Fibroblast of skin of abdomen (primary cell): ENCODE measurements at places on chromosomes 1 and 21.

GRCh38 chr1:76854255-76854654 lies 13.0 kb upstream of the ST6GALNAC5 start:
- no peak for DNase-seq

DNA sequence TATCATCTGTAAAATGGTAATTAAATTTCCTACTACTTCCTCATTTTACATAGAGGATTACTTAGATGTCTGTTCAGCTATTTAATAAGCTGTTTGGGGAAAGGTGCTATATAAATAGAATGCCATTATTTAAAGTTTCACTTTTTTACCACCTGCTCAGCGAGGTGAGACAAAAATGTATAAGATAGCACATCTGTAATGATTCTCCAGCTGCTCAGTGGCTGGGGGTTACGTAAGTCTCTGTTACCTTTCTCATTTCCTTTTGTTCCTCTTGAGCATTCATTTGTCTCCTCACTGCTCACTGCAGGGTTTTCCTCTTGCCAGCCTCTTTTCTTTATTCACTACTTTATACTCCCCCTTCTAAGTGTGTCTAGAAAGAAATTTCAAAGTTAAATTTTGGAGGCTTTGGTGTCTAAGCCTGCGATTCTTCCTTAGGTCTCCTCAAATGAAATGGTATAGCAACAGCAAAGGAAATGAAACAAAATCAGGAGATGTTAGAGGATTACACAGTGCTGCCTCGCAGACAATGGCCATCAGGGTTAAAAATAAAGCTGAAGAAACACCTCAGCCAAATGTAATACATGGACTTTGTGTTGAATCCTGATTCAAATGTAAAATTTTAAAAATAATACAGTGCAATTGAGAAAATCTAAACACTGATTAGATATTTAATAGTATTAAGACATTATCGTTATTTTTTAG lies 6.8 kb downstream of the RGS8 start:
- DNase-seq = no peak

DNA sequence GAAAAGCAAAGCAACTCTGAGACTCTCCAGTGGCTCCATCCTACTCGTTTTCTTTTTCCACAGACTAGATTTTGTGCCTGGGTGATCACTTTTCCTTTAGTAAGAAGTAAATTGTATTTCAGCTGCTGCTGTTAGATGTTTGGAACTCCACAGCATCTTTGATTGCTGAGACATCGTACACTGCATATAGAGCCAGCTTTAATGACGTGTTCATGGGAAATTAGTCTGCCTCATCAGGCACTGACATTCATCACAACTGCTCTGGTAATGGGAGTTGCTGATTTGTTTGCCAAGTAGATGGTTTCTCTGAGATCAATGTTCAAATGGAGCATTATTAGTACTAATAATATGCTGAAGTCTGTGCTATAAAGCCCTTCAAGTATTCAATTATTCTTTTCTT lies 573.8 kb upstream of the NR5A2 start:
- no peak for DNase-seq

DNA sequence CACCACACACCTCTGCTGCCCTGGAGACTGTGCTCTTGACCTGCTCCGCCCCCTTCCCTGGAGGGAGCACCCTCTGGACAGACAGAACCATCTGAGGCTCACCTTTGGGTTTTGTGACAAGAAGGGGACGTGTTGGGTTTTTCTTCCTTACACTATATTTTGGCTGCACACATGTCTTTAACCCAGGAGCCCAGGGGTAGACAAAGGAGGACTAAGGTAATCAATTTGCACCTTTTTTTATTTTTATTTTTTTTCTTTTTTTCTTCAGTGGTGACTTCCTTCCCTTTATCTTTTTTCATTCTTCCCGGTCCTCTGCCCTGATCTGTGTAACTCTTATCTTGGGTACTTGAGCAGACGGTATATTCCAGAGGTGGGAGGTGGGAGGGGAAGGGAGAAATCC lies 8.5 kb upstream of the TXLNA start:
- DNase-seq = no peak

DNA sequence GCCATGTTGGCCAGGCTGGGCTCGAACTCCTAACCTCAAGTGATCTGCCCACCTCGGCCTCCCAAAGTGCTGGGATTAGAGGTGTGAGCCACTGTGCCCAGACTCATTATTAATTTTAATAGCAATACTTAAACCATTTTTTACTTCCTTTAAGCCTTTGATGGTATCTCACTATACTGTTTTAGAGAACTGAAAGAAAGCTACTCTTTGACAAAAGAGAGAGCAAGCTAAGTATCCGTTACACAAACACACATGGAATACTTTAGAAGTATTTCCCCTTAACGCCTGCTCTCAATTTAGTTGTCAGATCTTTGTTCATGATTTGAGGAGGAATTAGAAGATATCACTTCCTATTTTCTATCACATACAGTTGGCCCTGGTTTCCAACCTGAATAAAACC lies 189.4 kb downstream of the COP1 start:
- no peak for DNase-seq

- DNase-seq = no peak
Measured at GRCh38 chr1:213830371-213830770, 157.4 kb upstream of the PROX1 start.

DNA sequence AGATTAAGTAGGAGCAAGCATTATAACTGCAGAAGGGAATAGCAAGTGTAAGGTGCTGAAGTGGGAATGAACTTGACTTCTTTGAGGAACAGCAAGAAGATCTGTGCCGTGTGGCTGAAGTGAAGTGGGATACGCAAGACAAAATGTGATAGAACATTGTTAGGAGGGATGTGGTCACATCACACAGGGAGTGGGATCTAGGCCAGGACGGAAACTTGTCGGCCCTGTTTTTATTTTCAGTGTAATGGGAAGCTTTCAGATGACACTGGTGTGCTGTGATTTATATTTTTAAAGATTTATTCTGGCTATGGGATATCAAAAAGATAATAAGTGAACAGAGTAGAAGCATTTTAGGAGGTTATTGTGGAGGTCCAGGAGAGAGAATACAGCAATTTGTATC lies 116.4 kb downstream of the PLA2G4A start:
- no peak for DNase-seq

- no peak for DNase-seq
Measured at GRCh38 chr1:20237646-20238045, 51.3 kb upstream of the PLA2G2C start.

DNA sequence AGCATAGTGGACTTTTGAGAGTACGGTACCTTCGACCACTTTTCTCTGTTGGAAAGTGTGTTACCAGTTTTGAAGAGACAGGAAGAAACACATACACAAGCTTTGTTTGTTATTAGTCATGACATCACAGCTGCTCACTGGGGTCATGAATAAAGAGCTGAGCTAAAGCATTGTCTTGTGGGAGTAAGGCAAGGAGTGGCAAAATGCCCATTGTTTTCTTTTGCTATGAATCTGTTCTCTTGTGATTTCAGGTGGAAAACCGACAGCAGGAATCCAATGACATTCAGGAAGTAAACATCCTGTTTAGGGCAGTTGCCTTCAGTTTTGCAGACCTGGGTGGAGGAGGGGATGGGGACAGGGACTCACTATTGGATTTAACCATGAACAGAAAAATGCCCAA lies 66.2 kb downstream of the RGL1 start:
- DNase-seq = no peak

DNA sequence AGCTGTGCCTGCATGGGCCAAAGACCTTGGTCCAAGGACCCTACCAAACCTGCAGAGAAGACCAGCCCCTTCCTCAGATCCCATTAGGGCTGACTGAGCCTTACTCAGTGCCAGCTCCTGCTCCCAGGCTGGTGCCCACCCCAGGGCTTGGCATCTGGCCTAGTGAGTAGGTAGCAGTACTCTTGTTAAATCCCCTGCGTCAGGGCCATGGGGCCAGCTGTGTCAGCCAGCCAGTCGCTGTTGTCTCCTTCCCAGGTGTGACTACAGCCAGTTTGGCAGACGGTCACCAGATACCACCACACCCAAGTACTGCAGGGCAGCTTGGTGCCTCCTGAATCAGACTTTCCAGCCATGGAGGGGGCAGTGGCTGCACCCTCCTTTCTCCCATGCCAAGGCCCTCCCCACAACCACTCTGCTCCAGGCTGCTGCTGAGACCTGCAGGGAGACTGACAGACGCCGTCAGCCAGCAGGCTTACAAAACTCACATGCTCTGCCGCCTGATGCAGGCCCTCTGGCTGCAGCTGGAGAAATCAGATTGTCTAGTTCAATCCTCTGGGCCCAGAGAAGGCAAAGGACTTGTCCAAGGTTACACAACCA lies 3.0 kb downstream of the TENT5B start:
- no peak for DNase-seq

- DNase-seq = no peak
Measured at GRCh38 chr21:44349847-44350772, 3.3 kb upstream of the TRPM2 start.

- DNase-seq = no peak
Measured at GRCh38 chr21:14466715-14467114, 79.4 kb downstream of the SAMSN1 start.

DNA sequence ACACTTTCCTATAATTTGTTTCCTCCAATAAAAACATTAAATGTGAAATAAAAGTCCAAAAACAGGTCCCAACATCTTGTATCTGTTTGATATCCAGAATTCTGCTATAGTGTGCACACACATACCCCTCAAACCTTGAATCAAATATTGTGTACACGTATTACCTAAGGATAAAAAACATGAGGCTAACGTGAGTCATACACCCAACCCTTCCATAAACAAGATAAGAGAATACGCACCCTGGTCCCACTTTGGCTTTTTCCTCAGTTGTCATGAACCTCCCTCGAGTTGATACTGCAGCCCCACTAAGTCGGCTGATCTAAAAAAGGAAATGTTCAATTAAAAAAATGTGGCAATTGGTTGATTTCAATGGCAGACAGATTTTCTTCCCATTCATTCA lies 5.2 kb downstream of the KHDC4 start:
- no peak for DNase-seq

GRCh38 chr1:910311-910880 lies 13.3 kb upstream of the SAMD11 start:
- no peak for DNase-seq

DNA sequence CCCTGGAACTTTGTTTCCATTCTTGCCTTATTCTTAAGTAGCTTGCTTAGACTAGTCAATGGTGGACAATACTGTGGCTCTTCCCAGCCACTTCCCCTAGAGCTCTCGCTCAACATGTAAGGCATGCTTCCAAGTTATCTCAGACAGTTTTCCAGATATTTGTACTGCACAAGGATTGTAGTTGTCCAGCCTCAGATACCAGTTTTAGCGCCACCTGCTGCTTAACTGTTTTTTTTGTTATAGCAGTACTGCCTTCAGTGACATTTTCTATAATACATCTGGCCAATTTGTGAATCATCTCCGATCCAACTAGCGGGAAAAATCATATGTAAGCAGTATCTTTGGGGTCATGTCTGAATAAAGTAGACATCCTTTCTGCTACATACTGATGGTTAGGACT lies 346.7 kb upstream of the ADGRL4 start:
- DNase-seq = peak; percentile 60

DNA sequence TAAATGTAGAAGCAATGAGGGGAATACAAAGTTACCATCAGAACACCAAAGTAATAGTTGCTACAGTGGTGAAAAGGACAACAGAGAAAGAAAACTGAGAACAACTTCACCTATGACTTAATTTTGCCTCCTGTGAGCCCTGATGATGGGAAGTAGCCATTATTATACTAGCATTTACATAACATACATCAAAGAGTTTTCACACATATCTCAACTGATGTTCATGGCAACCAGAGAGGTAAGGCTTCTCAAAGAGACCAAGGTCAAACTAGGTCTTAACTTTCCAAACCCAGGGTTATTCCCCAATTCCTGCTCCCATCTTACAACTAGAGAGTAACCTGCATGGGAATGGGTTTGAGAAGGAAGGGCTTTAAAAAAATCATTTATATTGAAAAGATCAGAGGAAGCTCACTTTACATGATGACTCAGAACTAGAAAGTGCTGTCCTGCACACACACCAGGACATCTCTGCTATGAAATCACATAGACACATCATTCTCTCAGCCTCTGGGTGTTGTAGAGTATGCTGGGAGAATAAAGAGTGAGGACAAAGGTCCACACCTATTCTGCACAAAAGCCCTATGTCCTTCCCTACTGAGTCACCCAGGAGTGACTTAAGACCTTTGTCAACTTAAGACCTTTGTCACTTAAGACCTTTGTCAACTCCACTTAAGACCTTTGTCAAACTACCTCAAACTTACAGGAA lies 179.7 kb downstream of the TNFSF18 start:
- peak; percentile 44 for DNase-seq

DNA sequence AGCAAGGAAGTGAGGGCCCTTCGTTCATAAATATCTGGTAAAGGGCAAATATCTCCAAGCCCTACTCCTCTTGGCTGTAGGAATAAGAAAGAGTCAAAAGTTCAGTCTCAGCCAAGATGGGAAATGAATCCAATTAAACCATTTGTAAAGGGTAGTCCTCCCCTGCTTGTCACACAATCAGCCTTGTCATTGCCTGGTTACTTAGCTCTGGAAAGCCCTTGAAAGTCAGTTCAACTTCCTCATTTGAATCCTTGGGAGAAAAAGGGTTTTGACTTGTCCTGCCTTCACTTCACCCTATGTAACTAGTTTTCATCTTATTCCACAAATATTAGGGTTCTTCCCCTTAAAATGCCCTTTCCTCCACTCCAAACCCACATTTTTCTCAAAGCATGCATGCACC lies 100.0 kb downstream of the ELAVL4 start:
- no peak for DNase-seq

GRCh38 chr1:22814176-22815042 lies 103.8 kb downstream of the EPHB2 start:
- peak; percentile 61 for DNase-seq

DNA sequence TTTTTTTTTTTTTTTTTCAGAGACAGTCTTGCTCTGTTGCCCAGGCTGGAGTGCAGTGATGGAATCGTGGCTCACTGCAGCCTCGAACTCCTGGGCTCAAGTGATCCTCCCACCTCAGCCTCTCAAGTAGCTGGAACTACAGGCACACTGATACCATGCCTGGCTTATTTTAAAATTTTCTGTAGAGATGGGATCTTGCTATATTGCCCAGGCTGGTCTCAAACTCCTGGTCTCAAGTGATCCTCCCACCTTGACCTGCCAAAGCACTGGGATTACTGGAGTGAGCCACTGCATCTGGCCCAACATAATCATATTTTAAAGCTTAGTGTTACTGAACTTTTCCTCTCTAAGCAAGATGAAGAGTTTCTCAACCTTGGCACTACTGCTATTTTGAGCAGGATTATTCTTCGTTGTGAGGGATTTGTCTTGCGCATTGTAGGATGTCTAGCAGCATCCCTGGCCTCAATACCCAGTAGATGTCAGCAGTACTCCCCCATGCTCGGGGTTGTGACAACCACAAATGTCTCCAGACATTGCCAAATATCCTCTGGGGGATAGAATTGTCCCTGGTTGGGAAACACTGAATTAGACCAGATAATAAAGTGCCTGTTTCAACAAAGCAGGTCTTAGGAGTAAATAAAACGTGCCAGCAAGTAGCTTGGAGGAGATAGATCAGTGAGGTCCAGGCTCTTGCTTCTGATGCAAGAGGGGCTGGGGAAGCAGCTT lies 15.1 kb upstream of the THRAP3 start:
- no peak for DNase-seq

GRCh38 chr1:245831518-245831917 lies 675.6 kb downstream of the SMYD3 start:
- DNase-seq = no peak

- DNase-seq = no peak
Measured at GRCh38 chr1:244174922-244175521, 123.9 kb downstream of the ZBTB18 start.

GRCh38 chr21:26047279-26047967 lies 123.1 kb downstream of the APP start:
- DNase-seq = no peak

- no peak for DNase-seq
Measured at GRCh38 chr1:164504749-164505148, 54.2 kb upstream of the PBX1 start.
